Fibroblast of skin of back (primary cell): ENCODE measurements at places on chromosomes 5 and 9.

GRCh38 chr5:153559926-153560325, 69.5 kb downstream of the GRIA1 start:
- peak; percentile 44 for DNase-seq

DNA sequence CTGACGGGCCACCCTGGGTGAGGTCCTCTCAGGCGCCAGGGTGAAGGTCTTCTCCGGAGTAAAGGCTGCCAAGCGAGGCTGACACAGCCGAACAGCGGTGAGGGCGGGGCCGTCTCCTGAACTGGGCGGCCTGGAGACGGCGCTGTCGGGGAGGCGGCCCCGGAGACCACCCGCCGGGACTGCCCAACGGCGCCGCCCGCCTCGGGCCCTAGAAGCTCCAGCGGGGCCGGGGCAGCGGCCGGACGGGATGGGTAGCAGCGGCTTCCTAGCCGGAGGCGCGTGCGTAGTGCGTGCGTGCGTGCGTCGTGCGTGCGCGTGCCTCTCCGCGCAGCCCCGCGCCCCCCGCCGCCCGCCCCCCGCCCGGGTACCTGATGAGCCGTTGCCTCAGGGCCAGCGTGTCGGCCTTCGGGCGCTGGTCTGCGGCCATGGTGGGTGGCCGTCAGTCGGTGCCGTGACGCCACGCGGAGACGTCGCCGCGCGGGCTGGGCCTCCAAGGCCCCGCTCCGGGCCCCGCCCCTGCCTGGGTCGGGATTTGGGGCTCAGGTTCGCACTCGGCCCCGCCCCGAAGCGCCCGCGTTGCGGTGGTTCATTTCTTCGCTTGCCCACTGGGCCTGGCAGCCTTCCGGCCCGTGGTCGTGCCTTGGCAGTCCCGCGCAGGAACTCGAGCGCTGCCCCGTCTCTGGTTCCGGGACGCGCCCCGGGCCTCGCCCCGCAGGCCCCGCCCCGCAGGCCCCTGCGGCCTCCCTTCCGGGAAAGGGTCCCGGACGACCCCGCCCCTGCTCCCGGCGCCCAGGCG, at the start of gene PHYKPL:
PHYKPL (minus strand) TSS at position 679 of the 796 bp plus-strand sequence; CDS start at position 427, 252 bp downstream.
- DNase-seq = peak; percentile 74

DNA sequence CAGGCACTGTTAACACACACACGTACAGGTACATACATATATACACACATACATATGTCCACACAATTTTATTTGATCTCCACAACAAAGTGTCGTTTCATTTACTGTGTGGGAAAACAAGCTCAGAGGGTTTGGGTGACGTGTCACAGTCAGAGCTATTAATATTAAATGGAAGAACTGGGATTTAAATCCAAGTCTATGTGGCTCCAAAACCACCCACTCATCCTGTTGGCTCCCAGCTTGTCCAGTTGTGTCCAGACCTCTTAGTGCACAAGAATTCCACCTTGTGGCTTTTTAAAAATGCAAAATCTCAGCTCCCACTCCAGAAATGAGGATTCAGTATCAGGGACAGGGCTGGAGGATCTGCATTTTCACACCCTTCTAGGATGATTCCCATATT, 52.3 kb upstream of the PTPDC1 start:
- no peak for DNase-seq

DNA sequence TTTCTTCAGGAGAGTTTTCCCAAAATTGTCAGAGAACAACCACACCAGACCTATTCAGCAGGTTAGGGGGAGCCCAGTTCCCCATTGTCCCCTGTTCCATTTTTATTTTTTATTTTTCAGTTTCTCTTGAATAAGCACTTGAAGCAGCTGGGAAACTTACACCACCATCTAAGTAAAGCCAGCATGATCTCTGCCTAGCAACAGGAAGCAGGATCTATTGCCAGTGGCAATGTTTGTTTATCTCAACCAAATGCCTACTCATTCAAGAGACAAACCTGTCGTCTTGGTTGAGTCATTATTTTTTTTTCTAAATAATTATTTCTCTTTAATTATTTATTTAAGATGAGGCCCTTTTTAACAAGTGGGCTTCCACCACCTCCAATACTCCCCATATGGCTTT, 379.3 kb downstream of the PLK2 start:
- peak; percentile 17 for DNase-seq

- DNase-seq = peak; percentile 80
Measured at GRCh38 chr9:33620738-33621439, 96.8 kb downstream of the ANKRD18B start.

DNA sequence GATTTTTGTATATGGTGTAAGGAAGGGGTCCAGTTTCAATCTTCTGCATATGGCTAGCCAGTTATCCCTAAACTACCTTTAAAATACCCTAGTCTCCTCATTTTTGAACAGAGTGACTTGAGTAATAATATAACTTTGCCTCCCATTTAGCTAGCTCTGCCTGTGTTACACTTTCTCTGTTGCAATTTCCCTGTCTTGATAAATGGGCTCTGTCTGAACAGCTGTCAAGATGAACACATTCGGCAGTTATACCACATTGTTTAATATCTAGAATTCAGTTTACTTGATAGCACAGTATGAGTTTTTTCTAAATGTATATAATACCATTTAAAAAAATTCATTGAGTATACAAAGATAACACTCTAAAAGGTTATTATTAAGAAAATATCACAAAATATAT, 562.9 kb upstream of the FTMT start:
- DNase-seq = no peak
